Uterus (tissue), 4 donors: ENCODE measurements at places on chromosomes 3 and 15. TPM values are rescaled to one million over a fixed set of nuclear protein-coding genes. Genes with fewer than 3 reads are reported as not detected.
A peak's percentile ranks its signal among the peaks of the same experiment; 100 is the strongest.

ATP8B4 gene
- 45.2 TPM for total RNA-seq

NAALADL2 gene
- total RNA-seq = 0.26 TPM

TUSC2 gene
- total RNA-seq = 25.1 TPM

ABI3BP gene
- total RNA-seq = 50.0 TPM

DNA sequence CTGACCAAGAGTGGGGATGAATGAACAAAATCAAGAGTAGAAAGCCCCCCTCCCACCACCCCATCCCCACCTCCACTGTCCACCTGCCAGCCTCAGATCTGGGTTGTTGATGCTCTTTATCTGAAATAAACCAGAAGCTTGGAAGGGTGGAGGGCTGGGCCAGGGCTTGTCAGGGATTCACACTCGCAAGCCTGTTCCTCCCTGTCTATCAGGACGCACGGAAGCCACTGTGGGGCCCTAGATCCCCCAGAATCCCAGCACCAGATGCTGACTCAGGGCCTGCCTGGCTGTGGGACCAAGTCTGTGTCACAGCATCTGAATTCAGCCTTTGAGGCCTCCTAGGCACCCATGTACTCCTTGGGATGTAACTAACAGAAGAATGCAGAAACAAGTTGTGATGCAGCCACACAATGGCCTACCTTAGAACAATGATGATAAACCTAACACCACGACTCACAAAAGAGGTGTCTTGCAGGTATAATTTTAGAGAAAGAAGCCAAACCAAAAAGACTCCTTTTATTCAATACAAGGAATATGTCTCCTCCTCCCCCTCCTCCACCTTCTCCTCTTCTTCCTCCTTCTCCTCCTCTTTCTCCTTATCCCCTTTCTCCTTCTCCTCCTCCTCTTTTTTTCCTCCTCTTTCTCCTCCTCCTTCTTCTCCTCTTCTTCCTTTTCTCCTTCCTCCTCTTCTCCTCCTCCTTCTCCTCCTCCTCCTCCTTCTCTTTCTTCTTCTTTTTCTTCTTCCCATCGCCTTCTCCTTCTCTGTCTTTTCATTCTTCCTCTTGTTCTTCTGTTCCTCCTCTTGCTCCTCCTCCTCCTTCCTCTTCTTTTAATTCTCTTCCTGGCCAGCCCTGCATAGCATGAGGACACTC lies 234.7 kb downstream of the PLCL2 start:
- no peak for DNase-seq

DNA sequence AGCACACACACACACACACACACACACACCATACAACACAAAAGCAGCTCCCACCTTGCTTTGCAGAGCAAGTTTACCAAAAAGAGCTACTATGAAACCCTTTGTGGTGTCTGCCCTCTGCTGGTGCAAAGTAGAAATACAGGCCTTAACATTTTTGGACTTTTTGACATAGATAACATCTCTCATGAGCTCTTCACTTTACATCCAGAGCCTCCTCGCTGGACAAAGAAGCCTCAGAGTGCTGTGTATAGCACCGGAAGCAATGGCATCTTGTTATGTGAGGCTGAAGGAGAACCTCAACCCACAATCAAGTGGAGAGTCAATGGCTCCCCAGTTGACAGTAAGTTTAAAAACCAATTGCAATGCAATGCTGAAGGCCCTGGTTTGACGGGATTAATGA lies 157.9 kb downstream of the CHL1 start:
- DNase-seq = no peak

DNA sequence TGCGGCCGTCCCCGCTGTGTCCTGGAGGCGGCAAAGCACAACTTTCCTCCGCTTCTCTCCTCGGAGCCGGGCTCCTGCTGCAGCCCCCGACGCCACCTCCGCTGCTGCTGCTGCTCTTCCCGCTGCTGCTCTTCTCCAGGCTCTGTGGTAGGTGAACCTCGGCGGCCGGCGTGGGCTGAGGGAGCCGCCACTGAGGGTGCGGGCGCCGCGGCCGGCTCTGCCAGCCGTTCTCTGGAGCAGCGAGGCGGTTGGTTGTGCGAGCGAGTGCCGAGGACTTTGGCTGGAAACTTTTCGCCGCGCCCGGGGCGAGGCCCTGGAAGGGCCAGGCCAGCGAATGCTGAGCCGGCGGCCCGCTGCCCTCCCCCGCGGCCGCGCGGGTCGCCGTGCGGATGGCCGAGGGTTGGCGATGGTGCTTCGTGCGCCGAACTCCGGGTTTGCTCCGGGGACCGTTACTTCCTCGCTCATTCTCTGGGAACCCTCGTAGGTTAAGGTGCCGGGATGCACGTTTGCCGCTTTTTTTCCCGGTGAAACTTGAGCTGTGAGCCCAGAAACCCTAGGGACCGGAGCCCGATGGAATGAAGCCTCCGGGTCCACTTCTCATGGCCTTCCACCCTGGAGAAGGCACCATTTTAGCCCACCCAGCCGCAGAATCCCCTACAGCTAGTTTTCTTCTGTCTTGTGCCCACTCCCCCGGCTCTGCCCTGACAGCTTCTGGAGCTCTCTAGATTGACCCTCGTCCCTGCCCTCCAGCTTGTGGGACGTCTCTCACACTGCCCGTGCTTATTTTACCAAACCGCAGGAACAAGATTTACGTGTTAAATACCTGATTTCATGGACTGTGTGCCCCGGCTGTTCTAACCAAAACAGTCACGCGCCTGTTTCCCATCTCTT lies 660 bp downstream of the NECTIN3 start:
- peak; percentile 18 for DNase-seq

DNA sequence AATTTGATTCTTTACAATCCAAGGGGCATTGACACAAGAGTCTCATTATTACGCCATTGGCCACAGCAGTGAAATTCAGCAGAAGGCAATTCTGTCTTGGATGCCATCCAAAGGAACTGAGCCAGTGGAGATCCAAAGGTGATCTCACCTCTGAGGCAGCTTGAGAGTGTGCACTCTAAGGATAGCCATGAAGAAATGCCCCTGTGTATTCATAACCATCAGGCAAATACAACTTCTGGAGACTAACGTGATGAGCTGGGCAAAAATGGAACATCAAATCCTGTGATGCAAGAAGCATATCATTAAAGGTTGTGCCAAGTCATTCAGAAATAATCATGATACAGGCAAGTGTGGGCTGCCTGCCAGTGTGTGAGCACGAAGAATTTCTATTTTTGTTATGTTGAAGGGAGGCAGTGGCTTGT lies 41.4 kb downstream of the ROBO2 start:
- no peak for DNase-seq

GRCh38 chr3:20141851-20142250 lies 44.2 kb downstream of the SGO1 start:
- peak; percentile 77 for DNase-seq

- DNase-seq = no peak
Measured at GRCh38 chr3:62529230-62529629, 155.9 kb upstream of the FEZF2 start.

GRCh38 chr3:140719841-140720614 lies 42.2 kb downstream of the TRIM42 start:
- DNase-seq = peak; percentile 40

DNA sequence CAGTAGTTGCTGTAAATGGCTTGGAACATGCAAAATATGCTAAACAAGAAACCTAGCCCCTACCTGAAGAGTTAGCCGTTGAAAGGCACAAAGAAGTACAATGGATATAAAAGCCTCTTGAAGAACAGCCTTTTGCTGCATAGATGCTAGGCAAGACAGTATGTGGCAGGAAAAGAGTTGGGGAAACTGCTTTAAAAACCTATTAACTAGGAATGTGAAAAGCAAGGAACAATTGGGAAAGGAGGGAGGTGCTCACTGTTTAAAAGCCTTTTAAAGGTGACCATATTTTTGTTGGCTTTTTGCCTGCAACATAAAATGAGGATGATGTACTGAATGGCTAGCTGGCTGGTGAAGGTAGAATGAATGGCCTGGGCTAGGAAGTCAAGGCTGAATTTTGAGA lies 24.5 kb upstream of the SOX2 start:
- no peak for DNase-seq

DNA sequence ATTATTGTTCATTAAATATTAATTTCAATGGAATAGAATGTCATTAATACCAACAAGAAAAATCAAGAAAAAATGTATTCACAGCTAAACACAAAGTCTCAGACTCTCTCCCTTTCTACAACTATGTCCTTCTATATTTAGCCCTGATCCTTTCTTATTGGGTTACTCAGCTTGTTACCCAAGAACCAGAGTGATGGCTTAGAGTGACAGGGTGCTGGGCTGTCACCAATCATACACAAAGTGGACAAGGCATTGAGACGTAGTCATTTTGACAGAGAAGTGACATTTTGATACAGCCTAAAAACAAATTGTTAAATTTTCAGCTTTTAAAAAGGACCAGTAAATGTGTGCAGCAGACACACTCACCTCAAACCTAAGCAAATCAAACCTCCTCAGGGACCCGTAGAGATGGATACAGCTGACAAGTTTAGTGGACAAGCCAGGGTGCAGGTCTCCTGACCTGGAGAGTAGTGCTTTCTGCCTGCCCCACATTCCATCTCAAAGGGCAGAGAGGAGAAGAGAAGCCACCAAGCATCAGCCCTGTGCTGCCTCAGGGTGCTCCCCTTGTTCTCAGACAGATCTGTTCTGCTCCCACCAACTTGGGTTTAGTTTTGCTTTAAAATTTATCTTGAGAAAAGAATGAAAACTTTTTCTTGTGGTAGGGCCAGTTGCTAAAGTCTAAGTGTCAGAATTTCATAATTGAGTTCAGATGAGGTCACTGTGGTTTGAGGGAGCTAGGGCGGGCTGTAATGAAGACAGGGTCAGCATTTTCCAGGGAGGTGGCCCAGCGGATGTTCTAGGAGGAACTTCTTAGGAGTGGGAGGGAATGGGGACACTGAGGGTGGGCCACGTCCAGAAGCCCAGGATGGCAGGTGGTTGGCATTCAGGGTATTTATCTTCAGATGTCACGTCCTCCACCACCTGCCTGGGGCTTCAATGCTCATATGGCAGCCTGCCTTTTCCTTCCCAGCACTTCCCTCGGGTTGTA lies 136.5 kb upstream of the TBL1XR1 start:
- DNase-seq = no peak

DNA sequence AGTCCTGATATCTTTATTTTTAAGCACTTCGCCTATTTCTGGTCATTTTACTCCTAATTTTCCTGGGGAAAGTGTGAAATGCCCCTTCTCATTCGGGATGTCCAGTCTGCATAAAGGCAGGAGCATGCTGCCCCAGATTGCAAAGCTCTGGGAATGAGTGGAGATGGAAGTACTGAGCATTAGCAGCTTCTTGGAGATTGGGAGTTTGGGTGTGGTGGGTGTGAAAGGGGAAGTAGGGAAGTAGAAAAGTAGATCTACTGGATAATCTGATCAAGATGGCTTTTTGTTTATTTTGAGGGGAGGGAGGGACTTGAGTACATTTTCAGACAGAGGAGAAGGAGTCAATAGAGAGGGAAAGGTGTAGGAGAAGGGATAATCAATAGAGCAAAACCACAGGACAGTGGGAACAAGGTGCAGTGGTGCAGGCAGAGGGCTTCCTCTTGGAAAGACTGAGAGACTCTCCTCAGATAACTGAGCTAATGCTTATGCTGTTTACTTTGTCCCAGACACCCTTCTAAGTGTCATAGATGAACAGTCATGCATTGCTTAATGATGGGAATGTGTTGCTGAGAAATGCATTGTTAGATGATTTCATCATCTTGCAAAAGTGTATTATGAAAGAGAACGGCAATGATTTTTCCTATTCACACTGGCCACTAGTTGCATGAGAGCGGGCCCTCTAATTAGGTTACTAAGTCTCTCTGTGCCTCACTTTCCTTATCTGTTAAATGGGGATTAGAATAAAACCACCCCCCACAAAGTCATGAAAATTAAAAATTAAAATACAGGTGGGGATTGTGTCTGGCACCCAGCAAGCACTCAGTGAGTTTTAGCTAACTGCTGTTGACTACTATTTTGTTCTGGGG lies 45.5 kb downstream of the PHLDB2 start:
- no peak for DNase-seq

- DNase-seq = no peak
Measured at GRCh38 chr3:194540274-194540905, 53.6 kb upstream of the ATP13A3 start.

DNA sequence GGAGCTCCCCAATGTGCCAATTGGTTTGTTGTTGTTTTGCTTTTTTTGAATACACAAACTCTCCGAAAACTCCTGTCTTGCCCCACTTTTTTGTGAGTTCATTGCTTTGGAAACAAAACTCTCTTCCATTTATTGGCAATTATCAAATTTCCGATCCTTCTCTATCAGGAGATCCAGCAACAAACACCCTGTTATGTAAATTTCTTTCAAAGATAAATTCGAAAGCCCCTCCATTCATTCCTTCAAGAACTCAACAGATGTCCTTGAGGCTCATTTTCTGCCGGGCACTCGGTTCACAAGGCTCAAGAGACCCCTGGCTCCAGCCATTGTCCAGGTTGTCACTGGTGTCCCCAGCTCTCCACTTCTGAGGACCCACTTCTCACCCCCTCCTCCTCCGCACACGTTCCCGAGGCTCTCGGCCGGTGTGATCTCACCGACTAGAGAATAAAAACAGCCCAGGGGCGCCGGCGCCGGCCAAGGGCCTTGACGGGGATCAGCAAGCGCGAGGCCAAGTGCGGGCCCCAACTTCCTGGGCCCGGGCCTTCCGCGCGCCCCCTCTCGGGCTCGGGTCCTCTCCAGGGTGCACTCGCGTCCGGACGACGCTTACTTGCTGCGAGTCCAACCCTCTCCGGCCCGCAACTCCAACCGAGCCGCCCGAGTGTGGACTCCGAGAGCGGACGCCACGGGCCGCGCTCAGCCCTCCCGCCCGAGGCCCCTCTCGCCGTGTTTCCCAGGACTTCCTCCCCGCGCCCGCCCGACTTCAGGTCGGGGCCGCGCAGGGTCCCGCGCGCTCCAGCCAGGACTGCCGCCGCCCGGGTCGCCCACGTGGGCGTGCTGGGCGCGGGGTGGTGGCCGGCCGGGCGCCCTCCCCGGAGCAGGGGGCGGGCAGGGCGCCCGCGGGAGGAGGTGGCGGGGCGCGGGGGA lies 533 bp upstream of the SMAD3 start:
- DNase-seq = peak; percentile 72
